ENCODE measurements at places on chromosomes 4 and X.
A peak's percentile ranks its signal among the peaks of the same experiment; 100 is the strongest.

GRCh38 chr4:142474398-142475087 is 371.6 kb downstream of the INPP4B start:
- DNase-seq: no peak

DNA sequence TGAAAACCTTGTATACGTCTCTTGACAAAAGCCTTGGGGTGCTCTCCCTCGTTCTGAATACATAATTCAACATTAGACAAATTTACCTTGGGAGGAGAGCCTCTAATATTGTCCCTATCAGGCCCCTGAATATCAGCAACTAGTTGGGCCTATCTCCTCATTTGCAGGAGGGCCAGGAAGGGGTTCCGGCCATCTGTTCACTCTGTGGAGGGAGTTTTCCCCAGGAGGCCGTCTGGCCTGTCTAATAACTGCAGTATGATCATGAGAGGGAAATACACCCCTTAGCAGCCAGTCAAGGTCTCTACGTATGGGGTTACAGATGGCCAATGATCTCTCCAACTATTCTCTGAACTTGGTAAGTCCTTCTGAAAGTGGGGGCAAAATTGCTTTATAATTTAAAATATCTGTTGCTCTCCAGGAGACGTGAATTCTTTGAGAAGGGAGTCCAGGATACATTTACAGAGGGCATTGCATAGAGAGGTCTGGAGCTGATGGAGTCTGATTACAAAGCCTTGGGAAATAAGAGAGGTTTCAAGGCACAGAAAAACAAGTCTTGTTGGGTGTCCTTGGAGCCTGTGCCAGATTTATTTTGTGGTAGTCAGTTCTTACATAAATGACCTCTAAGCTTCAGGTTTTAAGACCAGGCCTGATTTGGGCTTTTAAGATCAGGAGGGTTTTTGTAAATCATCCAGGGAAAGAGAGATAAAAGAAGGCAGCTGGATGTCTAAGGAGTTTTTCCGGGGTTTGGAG is 48.2 kb upstream of the UXT start:
- no peak for DNase-seq

DNA sequence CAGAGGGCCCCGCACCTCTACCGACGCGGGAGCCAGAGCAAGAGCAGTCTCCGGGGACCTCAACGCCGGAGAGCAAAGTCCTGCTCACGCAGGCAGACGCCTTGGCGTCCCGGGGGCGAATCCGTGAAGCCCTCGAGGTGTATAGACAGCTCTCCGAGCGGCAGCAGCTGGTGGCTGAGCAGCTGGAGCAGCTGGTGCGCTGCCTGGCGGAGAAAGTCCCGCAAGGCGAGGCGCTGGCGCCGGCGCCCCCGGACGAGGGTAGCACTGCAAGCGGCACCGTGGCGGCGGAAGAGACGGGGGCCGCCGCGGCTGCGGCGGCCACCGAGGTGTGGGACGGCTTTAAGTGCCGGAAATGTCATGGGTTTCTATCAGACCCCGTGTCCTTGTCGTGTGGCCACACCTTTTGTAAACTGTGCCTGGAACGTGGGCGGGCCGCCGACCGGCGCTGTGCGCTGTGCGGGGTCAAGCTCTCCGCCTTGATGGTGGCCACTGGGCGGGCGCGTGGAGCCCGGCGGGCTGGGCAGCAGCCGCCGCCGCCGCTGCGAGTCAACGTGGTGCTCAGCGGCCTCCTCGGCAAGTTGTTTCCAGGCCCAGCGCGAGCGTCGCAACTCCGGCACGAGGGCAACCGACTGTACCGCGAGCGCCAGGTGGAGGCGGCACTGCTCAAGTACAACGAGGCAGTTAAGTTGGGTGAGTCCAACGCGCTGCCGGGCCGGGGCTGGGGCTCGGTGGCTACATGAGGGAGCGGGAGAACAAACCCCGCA is 672 bp downstream of the LONRF3 start:
- peak; percentile 58 for DNase-seq

GRCh38 chr4:81659051-81659450 is 187.3 kb upstream of the RASGEF1B start:
- no peak for DNase-seq

- DNase-seq: no peak
Observed at GRCh38 chrX:53155512-53156206, 61.7 kb downstream of the KANTR start.

- DNase-seq: no peak
Observed at GRCh38 chrX:85994797-85995196, 52.6 kb downstream of the CHM start.
